ENCODE measurements at places on chromosomes 1 and 21.

DNA sequence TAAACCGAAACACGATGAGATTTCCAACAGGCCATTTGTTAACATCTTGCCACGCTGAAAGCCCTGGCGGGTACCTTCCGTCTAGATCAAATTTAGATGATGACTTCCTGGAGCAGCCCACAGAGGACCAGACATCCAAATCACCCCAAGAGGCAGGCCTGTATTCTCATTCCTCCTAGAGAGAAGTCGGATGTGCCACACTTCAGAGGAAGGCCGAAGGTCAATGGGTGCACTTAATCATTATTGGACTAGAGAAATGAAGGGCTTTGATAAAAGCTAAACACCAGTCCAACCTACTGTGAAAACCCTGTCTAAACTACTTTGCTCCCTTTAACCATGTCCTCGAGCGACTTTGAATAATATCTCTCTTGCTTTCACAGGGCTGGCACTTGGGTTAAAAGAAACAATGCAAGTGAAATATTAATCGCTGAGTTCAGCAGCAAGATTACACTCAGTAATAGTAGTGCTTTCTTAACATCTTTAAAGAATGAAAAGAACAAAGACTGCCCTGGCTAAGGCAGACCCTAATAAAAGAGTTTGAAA is 76.5 kb downstream of the BCAR3 start:
- DNase-seq = no peak

GRCh38 chr1:2480986-2481364 is 4.9 kb downstream of the PLCH2 start:
- DNase-seq = no peak

DNA sequence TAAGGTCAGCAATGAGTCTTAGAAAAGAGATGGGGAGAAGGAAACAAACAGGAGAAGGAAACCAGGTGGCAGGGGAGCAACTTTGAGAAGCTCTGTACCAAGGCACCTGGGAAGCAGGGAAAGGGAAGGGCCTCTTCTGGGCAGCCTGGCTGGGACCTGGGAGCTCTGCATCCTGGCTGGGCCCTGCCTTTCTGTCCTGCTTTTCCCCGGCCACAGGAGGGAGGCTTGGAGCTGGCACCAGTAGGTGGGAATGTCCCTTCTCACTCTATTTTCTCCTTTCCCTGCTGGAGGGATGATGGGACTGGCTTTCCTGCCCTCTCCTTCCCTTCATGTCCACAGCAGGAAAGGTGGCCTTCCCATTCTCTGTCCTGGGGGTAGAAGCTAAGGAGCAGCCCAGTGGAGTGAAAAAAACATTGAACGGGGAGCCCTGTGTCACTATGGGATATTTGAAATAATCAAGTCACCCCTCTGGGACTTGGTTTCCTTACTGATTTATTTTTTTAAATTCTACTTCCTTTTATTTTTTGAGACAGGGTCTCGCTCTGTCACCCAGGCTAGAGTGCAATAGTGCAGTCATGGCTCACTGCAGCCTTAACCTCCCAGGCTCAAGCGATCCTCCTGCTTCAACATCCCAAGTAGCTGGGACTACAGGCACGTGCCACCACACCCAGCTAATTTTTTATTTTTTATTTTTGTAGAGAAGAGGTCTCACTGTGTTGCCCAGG is 5.1 kb upstream of the NES start:
- no peak for DNase-seq

DNA sequence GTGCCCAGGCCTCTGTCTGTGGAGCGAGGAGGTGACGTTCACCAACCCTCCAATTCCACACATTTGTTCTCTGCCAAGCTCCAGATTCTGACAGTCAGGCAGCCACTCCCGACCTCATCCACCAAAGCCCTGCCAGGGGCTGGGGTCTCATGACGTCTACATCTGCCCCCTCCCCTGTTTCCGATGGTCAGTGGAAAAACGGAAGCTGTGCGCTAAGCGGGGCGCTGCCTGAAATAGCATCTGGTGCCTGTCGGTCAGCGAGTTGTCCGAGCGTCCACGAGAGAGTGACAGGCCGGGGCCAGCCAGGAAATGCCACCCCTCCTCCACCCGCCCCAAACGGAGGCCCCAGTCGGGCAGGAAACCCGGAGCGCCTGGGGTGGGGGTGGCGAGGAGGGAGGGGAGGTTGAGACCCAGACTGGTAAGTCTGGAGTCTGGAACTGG is 3.2 kb upstream of the TAL1 start:
- DNase-seq = no peak

DNA sequence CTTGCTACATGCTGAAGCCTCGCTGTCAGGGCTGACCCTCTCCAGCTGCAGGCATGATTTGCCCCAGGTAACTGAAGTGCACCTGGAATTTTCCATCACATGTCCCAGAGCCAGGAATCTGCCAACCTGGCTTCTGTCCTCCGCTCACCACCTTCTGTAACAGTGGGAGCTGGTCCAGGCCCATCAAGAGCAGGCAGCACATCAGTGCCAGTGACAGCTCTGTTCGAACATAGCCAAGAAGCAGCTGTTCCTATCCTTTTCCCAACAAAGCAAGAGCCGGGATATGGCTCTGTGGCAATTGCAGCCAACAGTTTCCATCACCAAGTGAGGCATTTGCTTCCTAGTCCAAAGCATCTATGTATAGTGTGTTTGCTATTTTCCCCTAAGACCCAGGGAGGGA is 42.2 kb upstream of the KANK4 start:
- no peak for DNase-seq

DNA sequence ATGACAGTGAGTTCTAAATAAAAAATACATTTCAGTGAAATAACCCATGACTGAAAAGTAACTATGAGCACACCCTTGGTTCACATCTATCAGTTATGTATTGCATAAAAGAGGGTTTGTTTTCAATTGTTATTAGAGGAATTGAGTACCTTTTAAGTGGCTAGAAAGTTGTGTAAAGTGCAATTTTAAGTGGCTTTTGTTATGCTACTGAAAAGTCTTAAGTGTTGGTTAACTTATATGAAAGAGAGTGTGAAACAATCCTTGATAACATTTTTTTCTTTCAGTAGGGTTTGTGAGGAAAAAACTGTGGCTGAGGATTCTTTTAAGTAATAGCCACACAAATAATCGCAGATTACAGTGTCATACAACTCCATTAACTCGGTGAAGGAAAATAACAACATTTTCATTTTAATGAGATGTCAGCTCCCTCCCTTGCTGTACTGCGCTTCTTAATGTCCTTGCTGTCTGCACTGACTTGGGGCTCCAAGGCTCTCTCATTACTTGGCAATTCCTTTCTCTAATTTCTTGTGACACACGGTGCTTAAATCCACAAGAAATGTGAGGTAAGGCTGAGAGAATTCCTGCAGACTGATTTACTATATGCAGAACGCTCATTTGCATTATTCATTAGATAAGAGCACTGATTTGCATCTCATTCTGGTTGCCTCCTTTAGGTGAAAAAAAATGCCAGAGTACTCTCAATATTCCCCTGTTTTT is 40.6 kb downstream of the NTNG1 start:
- DNase-seq = no peak

- DNase-seq = no peak
These were observed 358.0 kb downstream of the DSCAM start for GRCh38 chr21:40489001-40489400.

DNA sequence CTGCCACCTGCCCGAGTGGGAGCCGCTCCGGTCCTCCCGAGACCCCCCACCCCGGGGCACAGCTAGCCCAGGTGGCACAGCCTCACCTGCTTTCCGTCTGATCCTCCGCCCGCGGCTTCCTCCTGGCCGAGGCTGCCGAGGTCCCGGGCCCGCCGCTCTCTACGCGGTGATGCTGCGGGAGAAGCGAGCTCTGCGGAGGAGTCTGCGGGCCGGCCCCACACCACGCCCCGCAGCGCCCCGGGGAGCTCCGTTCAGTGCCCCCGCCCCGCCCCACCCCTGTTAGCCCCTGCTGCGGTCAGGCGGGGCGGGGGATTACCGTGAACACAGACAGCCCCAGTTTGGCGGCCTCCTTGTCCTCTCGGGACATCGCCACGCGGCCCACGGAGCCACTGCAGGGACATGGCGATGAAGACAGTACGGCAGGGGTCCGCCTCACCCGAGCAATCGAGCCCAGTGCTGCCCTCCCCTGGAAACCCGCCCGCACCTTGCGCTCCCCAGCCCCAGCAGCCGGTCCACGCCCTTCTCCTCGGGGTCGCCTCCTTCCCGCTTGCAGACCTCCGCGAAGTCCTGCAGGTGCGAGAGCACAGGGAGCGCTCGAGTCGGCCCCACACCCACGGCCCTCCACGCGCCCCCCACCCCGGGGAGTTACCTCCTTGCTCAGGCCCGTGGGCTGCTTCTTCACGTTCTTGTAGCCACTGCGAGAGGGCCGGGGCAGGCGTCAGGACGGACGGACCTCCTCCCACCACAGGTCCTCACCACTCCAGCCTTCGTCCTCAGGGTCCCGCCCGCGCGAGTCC is 933 bp downstream of the C1orf35 start:
- DNase-seq = no peak

DNA sequence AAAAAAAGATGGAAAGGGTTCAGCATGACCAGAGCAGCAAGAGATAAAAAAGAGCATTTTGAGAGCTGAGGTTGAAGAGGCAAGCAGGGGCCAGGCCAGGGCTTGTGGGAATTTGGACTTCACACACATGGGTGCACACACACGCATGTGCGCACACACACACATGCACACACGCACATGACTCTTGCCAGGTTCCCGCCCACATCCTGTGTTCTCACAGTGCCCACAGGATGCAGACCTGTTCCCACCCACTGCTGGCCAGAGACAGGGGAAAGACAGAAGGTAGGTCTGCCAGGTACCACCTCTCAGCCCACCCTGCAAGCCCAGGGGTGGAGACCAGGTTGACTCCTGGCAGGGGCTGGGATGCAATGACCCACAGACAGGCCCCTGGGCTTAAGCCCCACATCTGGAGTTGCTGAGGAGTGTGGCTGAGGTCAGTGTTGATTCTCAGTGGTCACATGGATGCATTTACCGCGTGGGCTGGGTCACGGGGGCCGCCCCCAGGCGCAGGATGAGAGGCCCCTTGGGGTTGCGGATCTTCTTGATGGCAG is 4.4 kb downstream of the COL16A1 start:
- DNase-seq = no peak

GRCh38 chr1:68197891-68198290 is 34.4 kb downstream of the WLS start:
- no peak for DNase-seq

DNA sequence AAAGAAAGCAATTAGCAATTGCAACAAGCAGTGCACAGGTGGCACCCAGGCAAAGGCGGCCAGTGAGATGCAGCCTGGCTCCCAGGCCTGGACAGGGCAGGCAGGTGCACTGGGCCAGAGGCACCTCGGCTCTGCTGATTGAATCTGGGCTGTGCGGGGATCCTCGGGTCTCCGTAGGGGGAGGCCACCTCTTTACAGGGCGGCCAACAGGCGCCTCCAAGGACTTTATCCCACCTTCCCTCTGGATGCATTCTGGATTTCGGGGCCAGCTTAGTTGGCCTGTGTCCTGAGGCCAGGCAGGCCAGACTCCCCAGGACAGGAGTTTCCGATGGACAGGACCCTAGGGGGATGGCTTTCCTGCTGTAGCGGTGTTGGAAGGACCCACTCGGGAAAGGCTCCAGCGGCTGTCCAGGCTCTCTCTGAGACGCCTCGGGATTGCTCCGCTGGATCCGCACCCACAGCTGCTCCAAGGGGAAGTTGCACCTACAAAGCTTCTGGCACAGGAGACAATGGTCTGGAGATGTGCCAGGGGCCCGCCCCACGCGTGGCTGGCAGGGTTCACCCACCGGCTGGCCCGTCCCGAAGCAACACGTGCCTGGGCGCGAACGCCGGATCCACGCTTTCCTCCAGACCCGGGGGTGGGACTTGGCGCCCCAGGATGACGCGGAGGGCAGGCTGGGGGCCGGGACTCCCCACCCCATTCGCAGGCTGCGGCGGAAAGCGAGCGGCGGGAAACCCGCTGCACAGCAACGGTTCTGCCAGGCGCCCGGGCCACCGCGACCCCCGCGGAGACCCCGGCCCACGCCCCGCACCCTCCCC is 810 bp downstream of the SLC19A1 start:
- DNase-seq = no peak

DNA sequence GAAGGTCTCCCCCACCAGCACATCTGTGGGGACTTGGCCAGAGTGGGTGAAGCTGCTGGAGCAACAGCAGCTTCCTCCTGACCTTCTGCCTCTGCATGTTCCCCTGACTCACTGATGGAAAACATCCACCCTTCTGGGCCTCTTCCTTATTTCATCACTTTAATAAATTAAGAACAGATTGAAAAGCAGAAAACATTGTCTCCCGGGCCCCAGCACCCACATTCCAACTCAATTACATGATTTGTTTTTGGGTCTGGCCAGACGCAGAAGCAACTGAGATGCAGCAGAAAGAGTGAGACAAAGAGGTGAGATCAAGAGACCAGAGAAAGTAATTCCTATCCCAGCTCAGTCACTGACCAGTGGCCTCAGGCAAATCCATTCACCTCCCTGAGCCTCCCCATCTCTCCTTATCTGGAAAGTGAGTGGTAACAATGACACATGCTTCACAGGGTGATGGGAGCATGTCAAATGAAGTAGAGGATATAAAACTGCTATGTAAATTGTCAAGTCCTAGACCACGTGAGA is 157.1 kb downstream of the ELAVL4 start:
- no peak for DNase-seq

GRCh38 chr1:168091720-168092550 is 44.8 kb downstream of the GPR161 start:
- no peak for DNase-seq

DNA sequence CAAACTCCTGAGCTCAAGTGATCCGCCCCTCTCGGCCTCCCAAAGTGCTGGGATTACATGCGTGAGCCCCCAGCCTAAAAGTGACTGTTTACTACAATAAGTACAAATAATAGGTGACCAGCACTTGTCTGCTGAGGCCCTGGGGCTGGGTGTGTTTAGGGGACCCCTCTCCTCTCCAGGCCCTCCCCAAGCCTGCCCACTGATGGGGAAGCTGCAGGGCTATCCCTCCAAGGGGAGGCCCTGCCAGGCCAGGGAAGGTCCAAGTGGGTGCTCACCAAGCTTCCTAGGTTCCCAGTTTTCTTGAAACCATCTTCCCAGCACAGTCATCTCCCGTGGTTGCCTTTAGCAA is 60.7 kb downstream of the H3-3A start:
- no peak for DNase-seq

- no peak for DNase-seq
These were observed 4.1 kb downstream of the NUDT17 start for GRCh38 chr1:145849356-145850160.

DNA sequence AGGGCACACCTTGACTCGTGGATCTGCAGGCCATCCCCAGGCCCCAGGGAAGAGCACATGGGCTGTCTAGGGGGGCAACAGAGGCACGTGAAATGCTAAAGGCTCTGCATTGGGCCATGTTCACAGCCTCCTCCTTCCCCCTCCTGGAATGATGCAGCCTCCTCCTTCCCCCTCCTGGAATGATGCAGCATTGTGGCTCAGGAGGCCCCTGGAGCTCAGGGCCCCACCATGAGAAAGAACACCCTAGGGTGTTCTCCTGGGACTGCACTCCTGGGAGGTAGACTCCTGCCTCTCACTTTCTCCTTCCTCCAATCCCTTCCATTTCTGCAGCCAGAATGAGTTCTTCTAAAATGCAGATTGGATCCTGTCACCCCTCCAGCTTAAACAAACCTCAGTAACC is 1.5 kb upstream of the IGFN1 start:
- DNase-seq = no peak

GRCh38 chr1:216183454-216183853 is 239.8 kb downstream of the USH2A start:
- DNase-seq = no peak
